ENCODE measurements at places on chromosomes 5 and 9.

DNA sequence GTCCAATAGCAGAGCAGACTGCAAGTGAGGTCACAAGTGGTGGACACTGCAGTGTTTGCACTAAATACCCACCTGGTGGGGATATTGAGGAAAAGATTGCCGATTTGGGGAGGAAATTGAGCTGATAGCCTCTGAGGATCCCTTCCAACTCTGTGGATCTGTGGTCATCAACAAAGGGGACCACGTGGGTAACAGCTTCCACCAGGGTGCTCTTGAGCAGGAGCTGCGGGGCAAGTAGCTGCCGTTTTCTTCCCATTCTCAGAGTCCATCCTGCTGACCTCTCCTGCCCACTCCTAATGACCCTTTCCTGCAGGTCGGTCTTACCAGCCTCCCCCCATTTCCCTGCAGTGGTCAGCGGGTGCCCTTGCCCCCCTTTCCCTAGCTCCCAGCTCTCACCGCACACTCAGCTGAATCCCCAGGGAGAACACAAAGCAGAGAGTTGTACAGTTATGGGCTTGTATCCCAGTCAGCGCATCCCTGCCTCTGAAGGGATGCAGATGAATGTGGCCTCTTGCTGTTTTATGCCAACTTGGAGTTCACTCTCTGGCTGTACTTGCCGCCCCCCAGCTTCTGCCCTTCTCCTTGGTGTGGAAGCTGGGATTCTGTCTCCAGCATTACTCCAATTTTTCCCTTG is 18.0 kb downstream of the DAPK1 start:
- DNase-seq, result no peak

- DNase-seq, result no peak
Measured at GRCh38 chr9:93203026-93203717, 19.2 kb downstream of the WNK2 start.

DNA sequence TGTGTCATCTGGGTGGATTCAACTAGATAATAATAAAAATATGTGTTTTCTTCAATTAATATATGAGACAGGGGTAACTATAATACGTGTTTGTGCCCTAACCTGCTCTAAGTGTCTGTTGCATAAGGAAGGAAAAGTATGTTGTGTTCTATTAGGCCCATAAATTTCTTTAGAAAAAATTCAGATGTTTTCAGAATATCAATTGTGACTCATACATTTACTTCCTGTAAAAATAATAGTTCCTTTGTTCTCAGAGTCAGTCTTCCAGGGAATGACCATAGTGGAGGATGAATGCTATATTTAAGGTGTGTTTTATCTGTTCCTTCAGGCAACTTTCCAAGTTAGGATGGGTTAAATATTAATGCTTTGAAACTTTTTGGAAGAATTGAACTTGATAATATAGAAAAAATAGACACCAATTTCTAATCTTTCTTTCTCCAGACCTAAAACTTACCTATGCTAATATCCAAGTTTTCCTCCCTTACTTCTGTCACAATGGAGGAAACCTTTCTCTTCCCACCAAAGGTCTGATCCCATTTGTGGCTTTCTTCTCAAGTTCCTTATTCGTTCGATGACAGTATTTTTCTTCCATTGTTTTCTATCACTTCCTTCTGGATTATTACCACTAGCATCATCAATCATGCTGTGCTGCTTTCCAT is 49.9 kb downstream of the ISL1 start:
- DNase-seq, result no peak

GRCh38 chr5:142871363-142872193 is 101.4 kb downstream of the ARHGAP26 start:
- no peak for DNase-seq

DNA sequence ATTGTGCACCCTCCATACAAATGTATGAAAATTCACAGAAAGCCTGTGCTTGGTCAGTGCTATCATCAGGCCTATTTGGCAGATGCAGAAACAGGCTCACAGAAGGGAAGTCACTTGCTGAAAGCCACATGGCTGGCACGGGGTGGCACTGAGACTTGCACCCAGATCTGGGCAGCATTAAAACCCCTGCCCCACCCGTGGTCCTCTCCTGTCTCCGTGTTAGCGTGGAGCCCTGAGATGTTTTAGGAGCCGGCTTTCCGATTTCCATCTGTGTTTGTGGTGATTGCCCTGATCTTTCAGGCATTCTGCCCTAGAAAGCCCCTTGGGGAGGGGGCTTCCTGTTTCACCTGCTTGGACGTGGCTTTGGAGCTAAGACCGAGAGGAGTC is 102.2 kb upstream of the IER5L start:
- DNase-seq, result no peak

DNA sequence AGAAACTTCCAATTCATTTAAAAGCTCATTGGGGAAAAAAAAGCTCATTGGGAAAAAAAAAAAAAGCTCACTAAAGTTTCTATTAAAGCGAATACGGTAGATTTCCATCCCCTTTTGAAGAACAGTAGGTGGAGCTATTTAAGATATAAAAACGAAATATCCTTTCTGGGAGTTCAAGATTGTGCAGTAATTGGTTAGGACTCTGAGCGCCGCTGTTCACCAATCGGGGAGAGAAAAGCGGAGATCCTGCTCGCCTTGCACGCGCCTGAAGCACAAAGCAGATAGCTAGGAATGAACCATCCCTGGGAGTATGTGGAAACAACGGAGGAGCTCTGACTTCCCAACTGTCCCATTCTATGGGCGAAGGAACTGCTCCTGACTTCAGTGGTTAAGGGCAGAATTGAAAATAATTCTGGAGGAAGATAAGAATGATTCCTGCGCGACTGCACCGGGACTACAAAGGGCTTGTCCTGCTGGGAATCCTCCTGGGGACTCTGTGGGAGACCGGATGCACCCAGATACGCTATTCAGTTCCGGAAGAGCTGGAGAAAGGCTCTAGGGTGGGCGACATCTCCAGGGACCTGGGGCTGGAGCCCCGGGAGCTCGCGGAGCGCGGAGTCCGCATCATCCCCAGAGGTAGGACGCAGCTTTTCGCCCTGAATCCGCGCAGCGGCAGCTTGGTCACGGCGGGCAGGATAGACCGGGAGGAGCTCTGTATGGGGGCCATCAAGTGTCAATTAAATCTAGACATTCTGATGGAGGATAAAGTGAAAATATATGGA is at the start of gene PCDHGA12:
Gene PCDHGA12, plus strand, starts transcription at position 176 of the 782 bp plus-strand sequence. Its CDS starts 253 bp downstream, at position 429.
- DNase-seq, result no peak

GRCh38 chr5:126695091-126695490 is 81.8 kb upstream of the LMNB1 start:
- no peak for DNase-seq

DNA sequence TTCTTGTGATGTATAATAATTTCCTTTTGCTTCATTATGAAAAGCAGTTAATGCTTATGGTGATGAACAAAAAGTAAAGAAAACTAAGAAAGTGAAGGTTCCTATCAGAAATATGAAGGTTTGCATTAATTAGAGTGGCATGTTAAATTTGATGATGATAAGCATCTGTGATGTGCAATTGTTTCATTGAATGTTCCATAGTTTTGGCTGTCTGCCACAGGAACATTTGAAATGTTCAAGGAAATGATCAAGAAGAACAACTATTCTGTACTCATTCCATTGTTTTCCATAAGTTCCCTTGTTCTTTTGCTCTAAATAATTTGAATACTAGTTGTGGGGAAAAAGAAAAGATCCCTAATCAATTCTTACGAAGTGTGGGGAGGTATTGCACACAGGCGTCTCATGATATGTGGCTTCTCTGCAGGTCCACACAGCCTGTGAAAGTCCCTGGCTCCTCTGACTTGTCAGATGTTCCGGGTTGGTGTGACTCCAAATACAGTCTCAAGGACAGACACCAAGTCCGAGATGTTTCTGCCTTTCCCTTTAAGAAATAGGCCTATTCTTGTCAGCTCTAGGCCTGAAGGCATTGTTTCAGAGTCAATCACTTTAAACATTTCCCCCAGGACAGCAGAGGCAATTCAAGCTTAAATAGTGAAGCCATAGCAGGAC is 152.6 kb upstream of the MAST4 start:
- no peak for DNase-seq

GRCh38 chr5:38467353-38468040 is 88.9 kb downstream of the LIFR start:
- no peak for DNase-seq

GRCh38 chr5:40875958-40876357 is 33.3 kb upstream of the C7 start:
- no peak for DNase-seq

GRCh38 chr5:17160756-17161040 is 56.7 kb upstream of the BASP1 start:
- no peak for DNase-seq

GRCh38 chr9:101472891-101473290 is 37.3 kb upstream of the ALDOB start:
- no peak for DNase-seq
